Activated T-cell treated with anti-CD3 and anti-CD28 coated beads, Interleukin-2, amount 50 U/mL, for 72 hours (primary cell): ENCODE measurements at places on chromosomes 7 and 10.

GRCh38 chr7:123343611-123344010 lies 143.8 kb upstream of the SLC13A1 start:
- no peak for DNase-seq

DNA sequence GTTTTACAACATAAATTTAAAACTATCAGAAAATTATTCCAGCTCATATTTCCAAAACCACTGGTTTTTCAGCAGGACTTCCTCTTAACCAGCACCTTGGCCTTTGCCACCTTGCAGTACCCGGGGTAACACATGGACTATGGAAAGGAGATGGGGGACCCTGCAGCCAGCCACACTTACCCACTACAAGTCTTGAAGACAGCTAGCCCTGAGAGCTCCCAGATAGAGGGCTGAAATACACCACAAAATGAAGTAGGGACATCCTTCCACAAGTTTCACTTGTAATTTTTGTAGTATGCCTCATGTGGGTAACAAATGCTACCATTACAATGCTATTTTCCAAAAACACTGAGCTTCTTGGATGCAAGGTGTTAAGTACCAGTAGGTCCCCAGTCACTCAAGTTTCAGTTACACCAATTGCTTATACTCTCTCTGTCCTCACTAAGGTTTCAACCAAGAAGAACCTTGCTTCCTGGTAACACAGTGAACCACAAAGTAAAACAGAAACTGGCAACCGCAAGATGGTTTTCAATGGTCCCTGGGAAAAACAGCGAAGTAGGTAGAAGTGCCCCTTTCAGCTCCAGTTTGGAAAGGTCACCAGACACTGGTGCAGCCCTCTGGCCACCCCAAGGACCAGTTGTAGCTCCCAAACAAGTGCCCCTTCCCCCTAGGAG lies 110.9 kb downstream of the SGMS1 start:
- peak; percentile 32 for DNase-seq

- no peak for DNase-seq
These were observed 71.3 kb downstream of the MTPN start for GRCh38 chr7:135905858-135906257.

GRCh38 chr7:5077740-5078139 lies 32.1 kb downstream of the RBAK start:
- no peak for DNase-seq

DNA sequence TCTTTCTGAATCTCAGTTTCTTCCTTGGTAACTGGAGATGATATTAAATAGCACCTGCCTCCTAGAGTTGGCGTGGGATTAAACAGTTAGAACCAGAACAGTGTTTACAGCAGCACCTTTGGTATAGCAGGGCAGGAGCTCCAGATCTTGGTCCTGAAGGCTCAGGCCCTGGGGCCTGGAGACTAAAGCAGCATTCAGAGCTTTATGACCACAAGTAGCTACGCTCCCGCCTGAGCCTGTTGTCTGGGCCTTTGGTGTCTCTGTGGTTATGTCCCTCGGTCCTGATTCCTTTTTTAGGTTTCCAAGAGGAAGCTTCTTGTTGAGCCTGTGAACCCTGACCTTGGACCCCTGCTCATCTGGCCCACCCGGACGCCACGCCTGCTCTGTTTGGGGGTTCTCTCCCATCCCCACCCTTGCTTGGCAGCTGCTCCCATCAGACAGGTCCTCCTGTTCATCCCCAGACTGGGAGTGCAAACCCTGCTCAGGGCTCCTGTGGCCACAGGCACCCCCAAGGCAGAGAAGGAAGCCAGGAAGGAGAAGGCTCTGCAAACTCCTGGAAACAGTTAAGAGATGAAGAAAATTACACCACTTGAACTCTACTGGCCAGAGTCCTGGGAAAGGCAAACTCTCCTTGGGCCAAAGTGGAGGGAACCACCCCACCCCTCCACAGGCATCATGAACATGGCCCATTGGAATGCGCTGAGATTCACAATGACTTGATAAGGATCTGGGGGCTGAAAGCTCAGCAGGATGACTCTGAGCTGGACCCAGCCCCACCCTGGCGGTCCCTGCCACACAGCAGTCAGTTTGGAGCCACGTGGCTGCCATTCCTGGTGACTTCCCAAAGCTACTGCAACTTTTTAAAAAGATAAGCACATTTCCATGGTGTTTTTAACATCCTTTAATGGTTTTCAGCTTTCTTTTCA lies 50.1 kb upstream of the TMEM72 start:
- no peak for DNase-seq

GRCh38 chr10:79353000-79353406 lies 5.7 kb downstream of the PPIF start:
- DNase-seq: no peak

- DNase-seq: no peak
These were observed 365.7 kb downstream of the GATA3 start for GRCh38 chr10:8420182-8420581.

DNA sequence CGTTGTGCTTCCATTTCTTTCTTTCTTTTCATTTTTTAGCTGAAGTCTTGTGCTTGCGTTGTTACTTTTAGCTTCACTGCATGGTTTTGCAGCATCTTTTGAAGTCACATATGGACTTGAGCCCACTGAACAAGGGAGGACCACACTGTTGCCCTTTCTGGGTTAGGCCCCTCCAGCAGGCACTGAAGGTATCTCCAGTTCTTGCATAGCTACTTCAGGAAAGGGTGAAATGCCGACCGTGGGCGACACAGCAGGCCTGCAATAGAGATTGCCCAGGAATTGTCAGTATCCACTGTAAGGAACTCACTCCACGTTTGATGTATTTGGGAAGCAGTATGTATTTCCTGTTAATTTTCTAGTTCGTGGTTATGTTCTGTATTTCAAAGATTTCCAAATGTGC lies 85.1 kb downstream of the WDR37 start:
- DNase-seq: no peak
